ENCODE measurements at places on chromosomes 1 and 21.

DNA sequence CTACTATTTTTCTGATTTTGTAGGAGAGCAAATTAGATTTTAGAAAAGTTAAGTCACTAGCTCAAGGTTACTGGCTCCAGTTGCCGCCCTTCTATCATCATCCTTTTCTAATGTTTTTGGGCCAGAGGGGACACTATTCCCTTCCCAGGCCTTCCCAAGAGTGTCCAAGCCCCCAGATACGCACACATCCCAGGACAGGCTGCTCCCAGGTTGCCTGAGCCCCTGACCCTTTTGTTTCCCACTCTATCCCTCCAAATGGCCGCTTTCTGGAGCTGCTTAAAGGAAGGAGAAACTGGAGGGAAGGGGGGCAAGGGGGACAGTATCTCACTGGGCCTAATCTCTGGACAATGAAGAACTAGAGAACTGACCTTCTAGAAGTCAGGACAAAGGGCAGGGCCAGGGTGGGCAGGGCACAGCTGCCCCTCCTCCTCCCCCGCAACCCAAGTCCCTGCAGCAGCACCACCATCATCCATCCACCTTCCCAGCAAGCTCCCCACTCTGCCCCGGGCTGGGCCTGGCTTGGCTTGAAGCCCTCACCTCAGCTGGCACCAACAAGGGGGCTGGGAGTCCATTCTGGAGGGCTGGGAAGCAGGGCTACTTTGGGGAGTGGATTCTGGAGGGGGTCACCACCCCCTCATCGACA, 1.1 kb upstream of the MAP7D1 start:
- DNase-seq = no peak

DNA sequence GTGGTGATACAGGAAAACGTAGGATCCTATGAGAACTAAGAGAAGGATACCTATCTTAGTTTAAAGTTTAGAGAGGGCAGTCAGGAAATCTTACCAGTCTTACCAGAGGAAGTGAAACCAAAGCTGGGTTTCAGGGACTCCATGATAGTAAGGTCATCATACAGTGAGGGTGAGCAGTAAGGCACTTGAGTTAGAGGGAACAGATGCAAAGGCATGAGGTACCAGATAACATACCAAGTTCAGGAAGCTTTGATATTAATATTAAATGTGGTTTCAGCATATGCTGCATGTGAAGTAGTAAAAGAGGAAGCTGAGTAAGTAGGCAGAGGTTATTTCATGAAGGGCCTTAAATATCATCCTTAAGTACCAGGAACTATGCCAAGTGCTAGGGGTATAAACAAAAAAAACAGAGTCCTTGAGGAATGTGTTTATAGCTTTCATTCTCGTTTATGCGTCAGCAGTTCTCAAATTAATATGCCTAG, 16.9 kb downstream of the ATG4C start:
- no peak for DNase-seq

GRCh38 chr1:30511991-30512913, 211.1 kb downstream of the MATN1 start:
- DNase-seq = no peak

- no peak for DNase-seq
Observed at GRCh38 chr1:201889090-201889968, 631 bp downstream of the SHISA4 start.

DNA sequence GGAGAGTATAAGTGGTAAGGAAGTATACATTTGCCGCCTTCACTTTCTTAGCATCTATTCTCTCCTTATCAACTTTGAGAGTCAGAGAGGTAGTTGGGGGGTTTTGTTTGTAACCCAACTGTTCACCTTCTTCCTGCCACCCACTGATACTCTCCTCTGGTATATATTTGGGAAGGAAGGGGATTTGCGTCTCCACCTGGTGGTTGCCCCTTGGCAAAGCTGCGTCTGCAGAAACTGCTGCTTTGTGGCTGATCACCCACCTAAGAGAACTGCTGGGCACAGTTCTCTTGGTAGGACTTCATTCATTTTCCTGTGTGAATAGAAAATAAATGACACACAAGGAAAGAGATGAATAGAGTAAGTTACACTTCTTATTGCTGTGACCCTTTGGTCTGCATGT, 87.0 kb downstream of the SYT14 start:
- DNase-seq = no peak
